NCI-H1436 (cell line): ENCODE measurements at places on chromosomes 12 and 14.
A peak's percentile ranks its signal among the peaks of the same experiment; 100 is the strongest.

GRCh38 chr12:87728931-87729593 lies 300.1 kb downstream of the C12orf50 start:
- DNase-seq, result no peak

DNA sequence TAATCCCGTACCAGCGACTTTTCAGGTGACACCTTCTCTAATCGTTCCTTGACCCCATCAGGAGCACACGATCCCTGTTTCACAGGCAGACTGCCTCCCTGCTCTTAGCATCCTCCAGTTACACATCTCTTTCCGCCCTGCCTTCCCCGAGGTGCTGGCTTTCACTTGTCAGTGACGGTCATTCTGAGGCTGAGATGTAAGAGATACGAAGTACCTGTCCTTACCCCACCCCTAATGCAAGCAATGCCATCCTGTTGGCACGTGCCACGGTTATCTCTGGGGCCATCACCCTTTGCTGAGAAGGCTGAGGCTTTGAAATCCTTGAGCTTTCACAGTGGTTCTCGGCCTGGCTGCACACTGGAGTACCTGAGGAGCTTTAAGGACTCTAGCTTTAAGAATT lies 24.4 kb downstream of the B4GALNT3 start:
- no peak for DNase-seq

DNA sequence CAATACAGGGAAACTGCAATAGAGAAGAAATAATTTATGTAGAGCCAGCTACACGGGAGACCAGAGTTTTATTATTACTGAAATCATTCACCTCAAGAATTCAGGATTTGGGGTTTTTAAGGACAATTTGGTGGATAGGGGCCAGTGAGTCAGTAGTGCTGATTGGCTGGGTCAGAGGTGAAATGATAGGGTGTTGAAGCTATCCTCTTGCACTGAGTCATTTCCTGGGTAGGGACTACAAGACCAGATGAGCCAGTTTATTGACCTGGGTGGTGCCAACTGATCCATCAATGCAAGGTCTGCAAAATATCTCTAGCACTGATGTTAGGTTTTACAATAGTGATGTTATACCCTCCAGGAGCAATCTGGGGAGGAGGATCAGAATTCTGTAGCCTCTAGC lies 486.3 kb downstream of the LRIG3 start:
- no peak for DNase-seq

GRCh38 chr14:75134644-75135043 lies 7.8 kb upstream of the NEK9 start:
- DNase-seq, result no peak

GRCh38 chr12:55745361-55746173 lies 2.6 kb downstream of the GDF11 start:
- peak; percentile 94 for DNase-seq

DNA sequence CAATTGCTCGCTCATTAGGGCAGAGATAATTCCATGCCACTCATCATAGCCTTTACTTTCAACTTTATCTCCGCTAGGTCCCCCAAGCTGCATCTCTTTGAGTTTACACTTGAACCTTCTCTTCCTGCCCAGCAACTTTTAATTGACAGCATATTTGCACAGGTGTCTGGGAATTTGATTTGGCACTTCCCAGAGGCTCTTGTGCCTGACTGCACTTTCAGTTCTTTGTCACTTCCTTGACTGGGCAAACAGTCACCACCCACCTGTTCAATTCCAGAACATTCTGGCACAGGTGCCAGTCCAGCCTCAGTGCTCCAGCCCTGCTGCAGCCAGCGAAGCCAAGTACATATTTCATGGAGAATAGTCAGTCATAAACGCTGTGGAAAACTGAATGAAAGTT lies 110.1 kb upstream of the LRIG3 start:
- no peak for DNase-seq

DNA sequence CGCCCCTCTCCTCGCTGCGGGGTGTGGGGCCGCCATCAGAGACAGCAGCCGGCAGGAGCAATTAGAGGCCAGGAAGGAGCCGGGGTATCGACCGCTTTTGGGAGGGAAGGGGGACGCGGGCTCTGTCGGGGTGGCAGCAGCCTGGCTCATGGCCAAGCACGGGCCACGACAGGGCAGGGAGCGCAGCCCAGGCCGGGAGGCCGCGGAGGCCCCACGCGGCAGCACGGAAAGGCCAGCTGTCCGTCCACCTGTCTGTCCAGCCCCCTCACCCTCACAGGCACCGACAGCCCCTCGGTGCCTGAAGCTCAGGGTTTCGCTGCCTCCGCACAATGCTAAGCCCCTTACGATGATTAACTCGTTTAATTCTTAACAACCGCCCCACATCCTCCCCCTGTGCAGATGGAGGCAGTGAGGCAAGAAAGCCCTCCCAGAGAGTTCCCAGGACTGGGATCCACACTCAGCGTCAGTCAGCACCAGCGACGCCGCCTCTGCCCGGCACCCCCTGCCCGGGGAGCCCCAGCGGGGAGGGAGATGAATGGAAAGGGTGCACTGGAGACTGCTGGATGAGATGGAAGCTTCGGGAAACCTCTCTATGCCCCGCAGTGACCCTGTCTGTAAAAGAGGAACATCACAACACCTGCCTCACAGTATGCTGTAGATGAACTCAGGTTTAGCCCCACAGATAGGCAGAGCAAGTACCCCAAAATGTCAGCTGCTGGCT lies 23.7 kb downstream of the NCOR2 start:
- peak; percentile 18 for DNase-seq

GRCh38 chr12:110619534-110619953 lies 5.6 kb downstream of the TCTN1 start:
- DNase-seq, result no peak

GRCh38 chr12:128140551-128140950 lies 126.4 kb upstream of the TMEM132C start:
- DNase-seq, result no peak

- DNase-seq, result no peak
Observed at GRCh38 chr14:30180219-30180618, 252.6 kb upstream of the PRKD1 start.

DNA sequence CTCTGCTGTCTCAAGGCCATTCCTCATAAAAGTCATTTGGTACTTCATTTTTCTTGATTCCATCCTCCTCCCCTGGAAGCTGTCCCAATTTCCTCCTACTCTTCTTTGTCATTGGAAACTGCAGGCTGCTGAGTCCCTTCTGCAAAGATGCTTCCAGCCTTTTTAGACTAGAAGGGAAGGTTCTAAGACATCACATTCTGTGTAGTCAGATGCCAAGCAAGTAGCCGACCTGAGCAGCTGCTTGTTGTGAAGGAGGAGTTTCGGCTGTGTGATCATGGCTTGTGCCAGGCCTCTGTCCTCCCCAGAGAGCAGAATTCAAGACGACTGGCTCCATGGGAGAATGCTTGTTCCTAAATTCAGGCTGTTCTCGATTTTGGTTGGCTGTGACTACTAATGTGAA lies 8.7 kb downstream of the RFC5 start:
- DNase-seq, result no peak

GRCh38 chr12:124696693-124697476 lies 129.5 kb upstream of the NCOR2 start:
- no peak for DNase-seq

GRCh38 chr12:100234591-100235304 lies 32.1 kb downstream of the DEPDC4 start:
- DNase-seq, result peak; percentile 38

DNA sequence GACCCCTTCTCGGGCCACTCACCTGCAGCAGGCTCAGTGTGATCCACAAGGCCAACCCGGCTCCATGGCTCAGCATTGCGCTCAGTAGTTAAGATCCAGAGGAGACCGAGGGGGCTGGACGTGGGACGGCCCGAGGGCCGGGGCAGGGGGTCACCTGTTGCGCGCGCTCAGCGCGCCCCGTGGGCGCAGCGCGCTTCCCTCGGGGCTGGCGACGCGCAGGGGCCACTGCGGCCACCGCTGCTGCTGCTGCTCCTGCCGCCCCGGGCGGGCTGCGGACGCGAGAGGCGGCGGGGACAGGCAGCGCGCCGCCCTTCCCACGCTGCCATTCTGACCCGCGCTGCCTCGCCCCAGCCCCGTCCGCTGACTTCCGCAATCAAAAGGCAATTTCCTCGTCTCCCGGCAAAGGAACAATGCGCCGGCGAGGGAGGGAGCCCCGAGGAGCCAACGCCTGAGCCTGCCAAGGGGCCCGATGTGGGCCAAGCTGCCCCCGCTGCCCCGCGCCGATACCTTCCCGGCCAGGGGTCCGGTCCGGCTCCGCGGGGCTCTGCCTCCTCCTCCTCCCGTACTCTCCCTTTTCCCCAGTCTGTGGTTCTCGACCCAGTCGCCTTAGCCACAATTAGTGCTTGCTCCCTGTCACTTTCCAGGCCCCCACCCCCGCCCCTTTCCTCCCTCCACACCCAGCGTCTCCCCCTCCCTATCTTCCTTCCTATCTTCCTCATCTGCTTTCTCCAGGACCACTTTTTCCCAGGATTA lies 27.3 kb downstream of the PTPRB start:
- DNase-seq, result no peak

GRCh38 chr14:98952593-98953350 lies 319.2 kb downstream of the BCL11B start:
- no peak for DNase-seq

DNA sequence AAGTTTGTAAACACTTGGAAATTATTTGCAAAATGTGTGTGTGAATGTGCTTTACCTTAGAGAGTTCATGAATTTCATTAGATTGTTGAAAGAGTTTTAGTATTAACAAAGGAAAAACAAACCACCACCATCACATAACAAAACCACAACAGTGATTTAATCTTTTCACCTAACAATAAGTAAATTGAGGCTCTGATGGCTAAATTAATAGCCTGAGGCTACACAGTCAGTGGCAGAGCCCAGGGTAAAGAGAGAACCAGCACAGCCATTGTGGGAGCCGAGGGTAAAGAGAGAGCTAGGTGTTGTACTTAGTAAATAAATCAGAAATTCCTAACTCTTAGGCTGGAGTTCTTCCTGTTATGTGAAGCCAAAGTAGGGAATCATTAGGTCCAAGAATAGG lies 51.2 kb upstream of the CAPRIN2 start:
- no peak for DNase-seq

DNA sequence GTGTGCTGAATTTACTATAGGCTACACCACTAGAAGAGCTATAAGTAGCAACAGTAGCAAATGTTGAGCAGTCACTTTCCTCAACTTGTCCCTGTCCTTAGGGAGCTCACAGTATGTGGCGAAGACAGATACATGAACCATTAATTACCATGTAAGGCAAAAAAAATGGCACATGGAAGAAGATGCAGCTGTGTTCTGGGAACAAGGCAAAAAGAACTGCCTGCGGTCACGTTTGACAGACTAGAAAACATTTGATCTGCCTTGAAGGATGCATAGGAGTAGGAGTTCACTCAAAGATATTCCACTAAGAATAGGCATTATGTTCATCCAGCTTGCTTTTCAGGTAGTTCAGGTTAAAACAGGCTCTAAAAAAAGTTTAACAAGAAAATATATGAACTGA lies 46.5 kb upstream of the IFNG-AS1 start:
- DNase-seq, result no peak

GRCh38 chr12:15322164-15323061 lies at the start of gene PTPRO:
Gene PTPRO, plus strand, starts transcription at chr12:15322508.
- DNase-seq, result peak; percentile 63

DNA sequence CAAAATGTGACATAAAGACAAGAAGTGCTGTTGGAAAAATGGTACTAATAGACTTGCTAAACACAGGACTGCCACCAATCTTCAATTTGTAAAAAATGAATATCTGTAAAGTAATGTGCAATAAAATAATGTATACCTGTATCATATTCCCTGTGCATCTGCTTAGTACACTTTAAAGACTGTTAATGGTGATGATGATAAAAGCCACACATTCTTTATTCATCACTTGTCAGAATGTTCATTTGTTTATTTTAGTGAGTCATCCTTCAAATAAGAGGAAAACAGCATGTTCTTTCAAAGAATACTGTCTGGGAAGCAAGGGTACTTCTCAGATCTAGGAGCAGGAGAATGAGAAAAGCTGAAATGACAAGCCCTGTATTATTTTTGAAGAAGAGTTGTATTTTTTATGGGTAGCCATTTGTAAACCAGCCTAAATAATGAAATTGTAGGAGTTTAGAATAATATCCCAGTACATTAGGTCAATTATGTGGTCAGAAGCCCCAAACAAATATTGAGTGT lies 78.3 kb upstream of the PSMA6 start:
- no peak for DNase-seq

GRCh38 chr14:49905989-49906388 lies 13.1 kb downstream of the ARF6 start:
- no peak for DNase-seq

DNA sequence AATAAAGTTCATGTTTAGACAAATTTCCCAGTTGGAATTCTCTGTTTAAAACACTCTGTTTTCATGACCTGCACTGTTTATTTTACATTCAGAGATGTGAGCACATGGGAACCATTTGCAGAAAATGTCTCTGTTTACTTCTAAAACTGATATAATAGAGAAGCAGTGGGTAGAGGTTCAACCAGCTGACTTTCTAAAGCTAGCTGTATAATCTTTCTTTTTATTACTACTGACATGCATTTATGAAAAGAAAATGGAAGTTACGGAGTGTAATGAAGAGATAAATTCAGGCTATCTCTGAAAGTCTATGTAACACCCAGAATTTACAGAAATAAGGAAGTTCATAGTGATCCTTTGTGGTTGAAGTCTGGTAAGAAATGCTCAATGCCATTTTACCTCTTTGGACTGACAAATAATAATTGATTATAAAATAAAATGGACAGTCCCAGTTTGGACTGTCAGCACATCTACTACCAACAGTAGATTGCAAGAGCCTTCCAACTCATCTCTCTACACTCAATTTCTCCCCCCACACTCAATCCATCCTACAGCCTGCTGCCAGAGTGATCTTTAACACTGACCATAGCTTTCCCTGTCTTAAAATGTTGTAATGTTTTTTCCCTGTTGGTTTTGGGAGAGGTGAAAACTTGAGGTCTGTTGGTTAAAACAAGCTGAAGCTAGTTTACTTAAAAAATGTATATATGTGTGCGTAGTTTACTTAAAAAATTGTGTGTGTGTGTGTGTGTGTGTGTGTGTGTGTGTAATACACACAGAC lies 137.4 kb downstream of the AEBP2 start:
- DNase-seq, result no peak

DNA sequence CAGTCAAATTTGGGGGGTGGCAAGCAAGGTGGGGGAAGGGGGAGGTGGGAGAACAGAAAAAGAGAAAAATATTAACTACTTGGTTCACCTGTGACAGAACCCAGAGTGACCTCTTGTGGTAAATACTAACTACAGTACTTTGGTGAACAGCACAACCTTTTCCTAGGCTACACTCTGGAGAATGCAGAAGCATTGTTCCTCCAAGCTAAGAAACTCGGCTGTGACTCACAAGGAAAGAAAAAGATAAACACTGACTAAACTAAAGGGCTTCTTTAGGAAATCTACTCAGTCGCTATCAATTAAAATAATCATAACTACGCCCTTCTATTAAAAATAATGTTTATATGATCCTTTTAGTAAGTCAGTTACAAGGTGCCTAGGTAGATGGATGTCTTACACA lies 5.4 kb downstream of the KCNH5 start:
- peak; percentile 37 for DNase-seq
